ENCODE measurements at places on chromosomes 1 and 21.

- no peak for DNase-seq
Observed at GRCh38 chr1:8011016-8011415, 15.1 kb downstream of the ERRFI1 start.

DNA sequence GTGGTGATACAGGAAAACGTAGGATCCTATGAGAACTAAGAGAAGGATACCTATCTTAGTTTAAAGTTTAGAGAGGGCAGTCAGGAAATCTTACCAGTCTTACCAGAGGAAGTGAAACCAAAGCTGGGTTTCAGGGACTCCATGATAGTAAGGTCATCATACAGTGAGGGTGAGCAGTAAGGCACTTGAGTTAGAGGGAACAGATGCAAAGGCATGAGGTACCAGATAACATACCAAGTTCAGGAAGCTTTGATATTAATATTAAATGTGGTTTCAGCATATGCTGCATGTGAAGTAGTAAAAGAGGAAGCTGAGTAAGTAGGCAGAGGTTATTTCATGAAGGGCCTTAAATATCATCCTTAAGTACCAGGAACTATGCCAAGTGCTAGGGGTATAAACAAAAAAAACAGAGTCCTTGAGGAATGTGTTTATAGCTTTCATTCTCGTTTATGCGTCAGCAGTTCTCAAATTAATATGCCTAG is 16.9 kb downstream of the ATG4C start:
- DNase-seq = no peak

DNA sequence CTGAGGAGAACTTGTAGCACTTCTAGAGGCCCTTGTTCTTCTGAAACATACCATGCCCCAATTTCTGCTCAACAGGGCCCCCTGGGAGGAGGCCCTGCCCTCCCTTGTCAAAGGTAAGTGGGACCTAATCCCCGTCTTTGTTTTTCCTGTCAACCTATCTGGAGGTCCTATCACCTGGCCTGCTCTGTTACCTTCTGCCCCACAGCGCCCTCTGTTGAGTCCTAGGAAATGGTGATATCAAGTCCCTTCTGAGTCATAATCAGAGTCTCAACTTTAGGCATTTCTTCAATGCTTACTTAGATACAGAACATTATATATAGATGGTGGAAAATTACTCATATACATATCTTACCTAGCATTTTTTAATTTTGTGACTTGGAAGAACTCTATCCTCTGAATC is 28.2 kb upstream of the FCRL4 start:
- no peak for DNase-seq

GRCh38 chr1:235558621-235559169 is 54.4 kb upstream of the B3GALNT2 start:
- no peak for DNase-seq

DNA sequence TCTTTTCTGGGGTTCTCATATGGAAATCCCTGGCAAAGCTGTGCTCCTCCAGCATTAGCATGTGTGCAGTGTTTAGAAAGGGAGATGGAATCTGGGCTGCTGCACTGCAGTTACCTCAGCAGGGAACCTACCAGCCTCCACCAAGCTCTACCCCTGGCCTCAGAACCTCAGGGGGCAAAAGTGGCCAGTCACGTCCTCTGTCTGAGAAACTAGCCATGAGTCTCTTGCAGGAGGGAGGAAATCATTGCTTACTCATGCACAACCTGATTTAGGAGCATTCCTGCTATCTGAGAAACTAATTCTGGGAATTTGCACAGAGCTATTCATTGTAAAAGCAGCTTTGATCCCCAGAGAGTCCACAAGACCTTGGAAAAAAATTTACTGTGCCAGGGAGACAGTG is 80.6 kb upstream of the IPO9 start:
- DNase-seq = no peak

- no peak for DNase-seq
Observed at GRCh38 chr1:6008084-6008415, 15.8 kb upstream of the NPHP4 start.

DNA sequence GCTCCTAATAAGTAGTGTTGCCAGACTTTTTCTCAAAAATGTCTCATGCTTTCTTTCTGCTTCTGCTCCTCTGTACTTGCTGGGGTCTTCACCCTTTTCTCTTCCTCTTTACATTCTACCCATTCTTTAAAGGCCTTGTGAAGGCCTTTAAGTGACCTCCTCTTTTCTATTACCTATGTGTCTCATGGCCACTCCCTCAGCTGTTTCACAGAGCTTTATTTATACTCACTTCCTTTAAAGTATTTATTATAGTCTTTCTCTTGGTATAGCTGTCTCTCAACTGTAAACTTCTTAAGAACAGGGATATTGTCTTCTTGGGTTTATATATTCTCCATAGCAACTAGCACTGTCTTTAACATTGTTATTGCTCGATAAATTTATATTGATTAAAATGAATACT is 792 bp downstream of the GOLPH3L start:
- no peak for DNase-seq

GRCh38 chr1:204495777-204496176 is 1.2 kb upstream of the PIK3C2B start:
- no peak for DNase-seq

- DNase-seq = no peak
Observed at GRCh38 chr1:68293122-68293521, 60.8 kb upstream of the WLS start.

- DNase-seq = no peak
Observed at GRCh38 chr1:222539951-222540597, 7.8 kb downstream of the HHIPL2 start.

DNA sequence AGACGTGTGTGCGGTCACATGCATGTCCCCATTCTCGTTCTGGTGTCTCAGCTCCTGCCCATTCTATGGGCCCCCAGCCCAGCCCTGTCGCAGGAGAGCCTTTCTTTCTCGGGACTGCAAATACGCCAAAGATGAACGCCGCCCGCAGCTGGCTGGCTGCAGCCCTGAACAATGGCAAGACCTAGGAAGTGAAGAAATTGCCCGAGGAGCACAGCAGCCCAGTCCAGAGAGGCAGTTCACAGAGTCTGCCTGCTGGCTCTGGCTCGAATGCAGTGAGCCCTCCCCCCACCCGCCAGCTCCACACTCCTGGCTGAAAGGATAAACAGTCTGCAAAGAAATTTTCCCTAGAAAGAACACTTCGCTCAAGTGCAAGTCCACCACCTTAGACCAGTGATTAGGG is 23.3 kb downstream of the PAX7 start:
- DNase-seq = no peak

DNA sequence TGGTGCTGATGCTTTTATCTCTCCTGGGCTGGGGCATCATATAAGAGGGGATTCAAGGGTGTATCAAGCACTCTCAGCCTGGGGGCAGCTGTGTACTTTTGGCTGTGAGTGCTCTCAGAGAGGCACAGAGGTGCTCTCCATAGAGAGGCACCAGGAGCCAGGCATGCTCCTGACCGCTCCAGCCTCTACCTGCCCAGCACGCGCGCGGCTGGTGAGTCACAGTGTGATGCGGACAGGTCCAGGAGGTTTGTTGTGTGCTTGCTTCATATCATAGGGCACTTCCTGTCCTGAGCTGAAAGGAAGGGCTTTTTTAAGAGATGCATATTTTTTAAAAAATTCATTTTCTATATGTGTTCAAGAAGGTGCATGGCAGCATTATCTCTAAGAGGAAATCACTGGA is 93.6 kb upstream of the BCAR3 start:
- DNase-seq = no peak

DNA sequence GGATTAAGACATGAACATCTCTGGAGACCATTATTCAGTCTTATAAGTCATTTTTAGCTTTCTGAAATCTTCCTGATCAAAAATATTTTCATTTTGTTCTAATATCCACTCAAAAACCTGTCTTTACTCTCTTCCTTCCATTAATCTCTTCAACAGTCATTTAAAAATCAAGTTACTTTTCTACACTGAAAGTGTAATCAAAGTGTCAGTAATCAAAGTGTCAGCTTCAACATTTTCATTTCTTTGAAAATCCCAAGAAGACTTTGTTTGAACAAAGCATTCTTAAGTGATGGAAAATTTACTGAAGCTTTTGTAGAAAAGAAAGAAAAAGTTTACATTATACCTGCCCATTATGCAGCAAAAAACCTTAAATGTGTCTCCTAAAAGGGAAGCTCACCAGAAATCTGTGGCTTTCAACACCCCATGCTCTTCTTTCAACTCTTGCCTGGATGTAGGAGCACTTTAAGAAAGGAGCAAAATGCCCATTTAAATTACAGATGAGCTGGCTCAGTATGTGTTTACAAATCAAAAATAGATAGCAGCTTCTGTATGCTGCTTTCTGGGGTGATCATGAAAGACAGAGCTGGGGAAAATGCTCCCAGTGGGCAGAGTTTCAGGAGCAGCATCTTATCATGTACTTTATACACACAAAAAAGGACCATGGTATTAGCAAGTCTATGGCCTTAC is 260.8 kb upstream of the NCAM2 start:
- DNase-seq = no peak

- no peak for DNase-seq
Observed at GRCh38 chr1:39957299-39958015, 2.5 kb downstream of the MFSD2A start.

DNA sequence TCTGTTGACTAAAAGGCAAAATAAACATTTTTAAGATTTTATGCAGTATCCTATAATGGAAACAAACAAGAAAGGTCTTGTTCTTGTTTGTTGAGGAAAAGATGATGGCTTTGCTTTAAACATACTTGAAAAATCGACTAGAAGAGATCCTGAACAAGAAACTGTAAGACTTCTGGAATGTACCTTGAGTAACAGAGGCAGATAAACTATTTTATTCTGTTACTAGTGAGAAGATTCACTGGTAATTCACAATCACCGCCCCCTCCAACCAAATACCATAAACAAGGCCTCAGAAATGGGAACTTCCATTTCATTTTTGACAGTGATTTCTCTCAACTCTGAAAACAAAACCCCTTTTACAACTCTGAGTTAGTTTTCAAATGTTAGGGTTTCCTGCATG is 18.1 kb downstream of the TSEN15 start:
- DNase-seq = no peak

GRCh38 chr1:201883266-201883665 is 5.4 kb upstream of the SHISA4 start:
- DNase-seq = no peak

DNA sequence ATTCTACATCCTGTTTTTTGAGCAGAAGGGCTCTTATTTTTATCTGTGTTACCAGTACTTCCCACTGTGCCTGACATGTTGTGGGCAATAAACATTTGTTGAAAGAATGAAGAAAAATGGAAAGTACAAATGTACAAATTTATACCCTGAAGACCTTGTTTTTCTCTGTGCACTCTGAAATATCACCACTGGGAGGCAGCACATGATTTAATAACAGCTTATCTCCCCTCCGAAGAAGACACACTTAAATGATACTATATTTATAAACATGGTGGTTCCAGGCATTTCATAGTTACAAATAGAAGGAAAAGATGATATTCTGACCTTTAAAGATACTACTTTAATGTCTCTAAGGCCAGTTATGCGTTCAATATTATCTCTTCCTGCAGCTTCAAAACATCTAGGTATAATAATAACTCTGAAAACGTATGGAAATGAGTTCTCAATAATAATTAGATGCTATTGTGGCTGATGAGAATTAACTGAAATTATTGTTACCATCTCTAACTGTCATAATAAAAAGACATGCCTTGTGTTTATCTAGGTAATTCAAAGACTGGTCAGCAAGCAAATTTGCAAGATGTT is 12.8 kb downstream of the DYNLT5 start:
- DNase-seq = peak; percentile 17

- no peak for DNase-seq
Observed at GRCh38 chr1:226549094-226549936, 751 bp downstream of the STUM start.

- no peak for DNase-seq
Observed at GRCh38 chr1:151944126-151944856, 35.0 kb upstream of the THEM4 start.

DNA sequence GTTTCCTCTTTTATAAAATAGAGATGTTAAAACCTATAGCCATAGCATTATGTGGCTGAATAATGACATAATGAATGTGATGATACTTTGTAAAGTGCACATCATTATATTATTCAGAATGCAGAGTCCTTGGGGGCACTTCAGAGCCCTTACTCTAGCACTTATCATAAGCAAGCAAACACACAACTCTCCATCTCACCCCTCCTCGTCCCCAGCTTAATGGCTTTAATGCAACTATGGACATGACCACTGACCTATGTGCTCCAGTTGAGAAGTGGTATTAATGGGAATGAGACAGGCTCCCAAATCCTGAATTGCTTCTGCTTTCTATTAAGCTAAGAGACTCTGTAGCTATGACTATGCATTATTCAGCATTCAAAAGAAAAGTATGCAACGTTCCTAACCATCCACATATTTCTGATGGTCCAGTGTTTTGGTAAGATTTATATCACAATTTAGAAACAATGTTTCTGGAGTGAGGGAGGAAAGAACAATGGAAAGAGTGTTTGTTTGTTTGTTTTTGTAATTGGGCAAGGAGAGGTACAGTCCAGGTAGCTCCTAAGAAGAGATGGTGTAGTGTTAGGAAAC is 194.0 kb upstream of the PLXNA2 start:
- no peak for DNase-seq

GRCh38 chr1:42933060-42933586 is 25.5 kb downstream of the SLC2A1 start:
- DNase-seq = no peak

GRCh38 chr1:51316113-51316845 is 14.1 kb downstream of the TTC39A start:
- DNase-seq = no peak

- no peak for DNase-seq
Observed at GRCh38 chr1:232574889-232575762, 54.8 kb downstream of the SIPA1L2 start.

- DNase-seq = no peak
Observed at GRCh38 chr1:101178341-101178687, 58.5 kb upstream of the S1PR1 start.

DNA sequence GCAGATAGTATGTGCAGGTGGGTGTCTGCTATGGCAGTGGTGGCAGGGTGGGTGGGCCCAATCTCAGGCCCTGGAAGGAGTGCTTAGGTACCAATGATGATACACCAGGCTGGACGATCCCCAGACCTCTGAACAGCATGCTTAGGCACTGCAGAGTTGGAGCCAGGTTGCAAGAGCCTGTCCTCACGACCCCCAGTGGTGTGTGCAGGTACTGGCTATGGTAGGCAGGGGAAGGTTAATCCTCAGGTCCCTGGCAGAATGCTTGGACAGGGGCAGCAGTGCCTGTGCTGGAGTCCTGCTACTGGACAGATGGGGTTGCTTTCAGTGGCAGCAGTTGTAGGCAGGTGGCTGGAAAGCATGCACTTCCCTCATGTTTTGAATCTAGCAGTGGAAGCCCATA is 100.5 kb upstream of the NEK7 start:
- no peak for DNase-seq

DNA sequence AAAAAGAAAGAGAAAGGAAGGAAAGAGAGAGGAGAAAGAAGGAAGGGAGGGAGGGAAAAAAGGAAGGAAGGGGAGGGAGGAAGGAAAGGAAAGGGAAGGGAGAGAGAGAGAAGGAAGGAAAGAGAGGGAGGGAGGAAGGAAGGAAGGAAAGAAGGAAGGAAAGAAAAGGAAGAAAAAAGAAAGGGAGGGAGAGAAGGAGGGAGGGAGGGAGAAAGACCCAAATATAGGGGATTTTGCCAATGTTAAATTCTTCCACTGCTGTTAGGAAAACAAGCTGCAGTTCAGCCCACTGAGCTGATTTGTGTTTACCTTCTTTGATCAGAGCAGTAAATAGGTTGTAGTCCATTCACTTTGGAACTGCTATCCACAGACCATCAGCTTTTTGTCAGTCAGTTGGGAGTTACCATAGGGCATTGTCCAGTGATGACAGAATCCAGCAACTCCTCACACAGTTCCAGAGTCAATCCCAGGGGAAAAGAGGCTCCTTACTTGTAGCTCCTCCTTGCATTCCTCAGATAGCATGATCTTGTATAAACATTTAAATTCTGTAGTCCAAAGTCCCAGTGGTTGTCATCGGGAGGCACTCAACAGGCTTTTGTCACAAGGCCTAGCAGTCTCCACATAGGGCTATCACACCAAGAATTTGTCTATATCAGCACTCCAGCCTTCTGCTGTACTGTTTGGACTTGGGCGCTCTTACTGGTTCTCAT is 13.5 kb upstream of the PPP1R8 start:
- no peak for DNase-seq
